ENCODE measurements at places on chromosomes 6 and 20.

DNA sequence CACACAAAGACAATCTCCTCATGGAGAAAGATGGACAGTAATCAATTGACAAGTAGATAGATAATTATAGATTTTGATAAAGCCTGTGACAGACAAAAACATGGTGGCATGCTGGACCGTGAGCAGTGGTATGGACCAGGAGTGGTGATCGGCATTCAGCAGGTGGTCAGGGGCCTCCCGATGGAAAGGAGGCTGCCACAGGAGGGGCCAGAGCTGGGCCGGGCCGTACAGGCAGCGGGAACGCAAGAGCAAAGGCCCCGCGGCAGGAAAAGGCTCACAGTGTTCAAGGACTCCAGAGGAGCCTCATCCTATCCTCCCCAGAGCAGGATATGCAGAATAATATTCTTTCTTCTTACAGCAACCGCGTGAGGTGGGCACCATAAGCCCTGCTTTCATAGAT lies 123.7 kb downstream of the EYA2 start:
- DNase-seq, result no peak

DNA sequence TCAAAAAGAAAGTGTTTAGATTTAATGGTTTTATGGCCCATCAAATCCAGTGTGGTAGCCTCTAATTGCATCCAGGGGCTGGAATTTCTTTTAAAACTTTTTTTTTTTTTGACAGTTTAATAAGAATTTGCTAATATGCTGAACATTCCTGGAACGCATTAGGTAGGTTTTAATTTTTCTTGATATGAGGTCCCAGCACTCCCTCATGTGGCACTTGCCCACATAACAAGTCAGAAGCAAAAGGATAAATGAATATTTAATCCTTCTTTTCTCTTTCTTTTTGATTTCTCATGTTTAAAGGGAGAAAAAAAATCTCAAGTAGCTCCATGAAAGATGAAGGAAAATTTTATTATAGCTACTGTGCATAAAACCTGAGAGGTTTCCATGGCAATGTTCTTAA lies 13.5 kb downstream of the HAO1 start:
- peak; percentile 26 for DNase-seq

DNA sequence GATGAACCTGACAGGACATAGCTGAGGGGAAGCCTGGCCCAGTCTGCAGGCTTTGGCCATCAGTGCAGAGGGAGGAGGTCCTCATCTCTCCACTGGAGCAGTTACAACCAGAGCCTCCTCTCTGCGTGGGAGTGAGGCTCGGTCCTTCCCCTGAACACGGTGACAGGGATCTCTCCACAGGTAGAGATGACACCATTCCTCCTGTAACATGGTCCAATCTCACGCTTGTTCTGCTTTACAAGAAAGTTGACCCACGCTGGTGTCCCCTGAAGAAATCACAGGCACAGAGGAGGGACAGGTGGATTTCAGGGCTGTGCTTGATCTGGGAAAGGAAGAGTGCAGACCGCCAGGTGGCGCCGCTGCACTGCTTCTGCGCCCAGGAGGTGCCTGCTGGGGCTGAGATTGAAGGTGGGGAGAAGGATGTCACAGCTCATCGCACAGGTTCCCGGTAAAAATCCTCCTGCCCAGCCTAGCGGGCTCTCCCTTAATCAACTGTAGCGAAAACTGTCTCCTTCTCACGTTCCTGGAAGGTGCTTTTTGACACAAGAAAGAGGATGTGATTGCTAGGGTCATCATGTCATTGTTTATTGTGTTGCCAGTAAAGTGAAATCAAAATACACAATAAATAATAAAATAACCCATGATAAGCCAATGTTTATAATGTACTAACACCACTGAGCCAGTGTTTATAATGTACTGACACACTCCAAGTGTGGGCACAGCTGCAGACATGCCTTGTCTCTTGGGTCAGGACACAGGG lies 20.4 kb downstream of the HLA-G start:
- peak; percentile 38 for DNase-seq

- no peak for DNase-seq
Measured at GRCh38 chr20:51570739-51571459, 28.4 kb upstream of the NFATC2 start.

DNA sequence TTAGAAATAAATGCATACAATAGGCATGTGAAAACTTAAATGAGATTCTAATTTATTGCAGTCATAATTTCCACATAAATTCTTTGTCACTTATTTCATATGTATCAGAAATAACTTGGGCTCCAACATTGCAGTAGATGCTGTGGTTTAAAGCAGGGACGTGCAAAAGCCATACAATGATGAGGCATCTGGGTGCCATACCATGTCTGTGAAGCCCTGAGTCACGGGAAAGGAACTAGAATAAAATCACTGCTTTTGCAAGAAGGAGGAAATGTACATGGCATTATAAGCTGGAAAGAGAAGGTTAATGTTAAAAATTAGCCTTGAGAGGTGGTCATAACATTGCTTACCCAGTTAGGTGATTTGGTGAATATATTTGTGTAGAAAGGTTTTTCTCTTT lies 180.4 kb downstream of the SASH1 start:
- DNase-seq, result peak; percentile 72

GRCh38 chr6:91697010-91697695 lies 1110.3 kb upstream of the MAP3K7 start:
- peak; percentile 4 for DNase-seq

- DNase-seq, result peak; percentile 63
Measured at GRCh38 chr6:56521454-56521853, 121.2 kb downstream of the DST start.

- DNase-seq, result no peak
Measured at GRCh38 chr6:153012856-153013255, 10.3 kb upstream of the MTRF1L start.

GRCh38 chr6:45880159-45880558 lies 135.5 kb downstream of the CLIC5 start:
- DNase-seq, result no peak

GRCh38 chr6:165186441-165187205 lies 122.8 kb downstream of the C6orf118 start:
- DNase-seq, result no peak

GRCh38 chr20:31260326-31260932 lies 3.0 kb downstream of the DEFB115 start:
- no peak for DNase-seq

DNA sequence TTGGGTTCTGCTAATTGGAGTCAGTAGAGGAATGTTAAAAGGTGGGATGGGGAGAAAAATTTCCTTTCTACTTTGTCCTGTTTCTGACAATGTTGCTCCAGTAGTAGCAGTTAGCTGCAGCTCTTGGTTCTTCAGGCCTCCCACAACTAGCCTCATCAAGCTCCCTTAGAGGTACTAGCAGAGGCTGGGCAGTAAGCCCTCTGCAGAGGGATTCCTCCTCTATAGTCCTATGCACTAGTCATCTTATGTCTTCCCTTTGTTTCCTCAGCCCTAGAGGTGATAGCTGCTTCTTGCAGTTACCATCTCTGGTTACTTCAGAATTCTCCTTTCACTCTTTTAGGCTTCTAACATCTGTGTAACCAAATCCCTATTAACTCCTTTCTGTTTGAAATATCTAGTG lies 99.8 kb downstream of the FILIP1 start:
- no peak for DNase-seq

DNA sequence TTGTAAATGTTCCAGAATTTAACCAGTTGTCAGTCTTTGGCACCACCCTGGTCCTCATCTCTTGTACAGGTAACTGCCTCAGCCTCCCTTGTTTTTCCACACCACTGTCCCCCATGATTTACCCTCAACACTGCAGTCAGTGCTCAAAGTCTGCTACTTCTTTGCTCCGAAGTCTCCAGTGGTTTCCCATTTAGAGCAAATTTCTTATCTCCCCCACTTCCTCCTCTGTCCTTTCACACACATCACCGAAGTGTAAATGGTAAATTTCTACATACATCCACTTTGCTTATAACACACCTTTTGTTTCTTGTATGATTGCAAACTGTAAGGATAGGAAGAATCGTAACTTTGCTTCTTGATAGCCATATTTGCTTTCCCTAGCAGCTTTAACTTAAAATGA lies 115.3 kb downstream of the JARID2 start:
- DNase-seq, result no peak

DNA sequence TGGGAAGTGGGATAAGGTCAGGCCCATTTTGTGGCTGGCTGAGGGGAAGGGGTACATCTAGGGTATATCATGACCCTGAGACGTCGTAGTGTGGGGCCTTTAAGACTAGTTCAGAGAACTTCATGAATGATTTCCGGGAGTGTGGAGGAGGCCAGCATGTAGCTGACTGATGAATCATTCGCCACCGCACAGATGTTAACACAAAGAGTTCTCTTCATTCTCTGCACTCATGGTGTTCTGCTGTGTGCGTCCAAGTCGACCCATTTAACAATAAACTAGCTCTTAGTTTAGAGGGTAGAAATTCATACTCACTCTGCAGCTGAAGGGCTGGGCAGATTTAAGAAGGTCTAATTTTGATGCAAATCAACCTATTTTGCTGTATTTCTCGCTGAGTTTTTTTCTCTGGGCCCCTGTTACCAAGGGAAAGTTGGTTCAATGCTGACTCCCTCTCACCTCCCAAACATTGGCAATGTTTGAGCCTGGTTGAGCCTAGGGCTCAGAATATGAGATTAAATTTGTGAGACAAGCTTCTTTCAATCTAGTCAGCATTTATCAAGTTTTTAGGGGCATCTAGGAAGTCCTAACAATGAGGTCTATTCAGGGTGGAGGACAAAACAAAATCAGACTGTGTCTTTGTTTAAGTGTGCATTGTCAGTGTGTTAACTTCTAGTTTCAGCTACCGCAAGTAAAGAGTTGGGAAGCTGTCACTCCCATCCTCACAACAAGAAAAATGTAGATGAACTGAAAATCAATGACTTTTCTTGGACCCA lies 106.8 kb upstream of the CBLN4 start:
- DNase-seq, result no peak

- peak; percentile 59 for DNase-seq
Measured at GRCh38 chr20:47263465-47264084, 92.9 kb downstream of the ZMYND8 start.

GRCh38 chr6:7073082-7073820 lies 34.5 kb upstream of the RREB1 start:
- DNase-seq, result no peak

DNA sequence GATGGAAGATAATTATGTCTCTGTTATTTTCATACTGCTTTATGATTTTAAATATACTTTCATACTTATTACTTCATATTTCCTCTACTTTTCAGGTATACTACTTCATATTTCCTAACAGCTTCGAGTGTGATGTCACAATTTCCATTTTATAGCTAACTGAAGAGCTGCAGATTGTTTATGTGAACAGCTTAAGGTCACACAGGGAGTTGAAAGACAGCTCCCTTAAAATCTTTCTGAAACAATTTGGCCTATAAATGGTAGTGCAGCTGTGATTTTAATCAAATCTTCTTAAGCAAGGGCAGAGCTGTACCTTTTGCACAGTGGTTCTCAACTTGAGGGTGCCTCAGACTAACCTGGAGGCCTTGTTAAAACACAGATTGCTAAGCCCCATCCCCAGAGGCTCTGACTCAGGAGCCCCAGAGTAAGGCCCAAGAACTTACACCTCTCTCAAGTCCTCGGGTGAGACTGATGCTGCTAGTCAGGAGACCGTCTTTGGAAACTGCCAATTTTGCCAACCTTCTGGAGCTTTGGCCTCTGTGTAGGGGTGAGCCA lies 347.0 kb upstream of the HSF2 start:
- no peak for DNase-seq

DNA sequence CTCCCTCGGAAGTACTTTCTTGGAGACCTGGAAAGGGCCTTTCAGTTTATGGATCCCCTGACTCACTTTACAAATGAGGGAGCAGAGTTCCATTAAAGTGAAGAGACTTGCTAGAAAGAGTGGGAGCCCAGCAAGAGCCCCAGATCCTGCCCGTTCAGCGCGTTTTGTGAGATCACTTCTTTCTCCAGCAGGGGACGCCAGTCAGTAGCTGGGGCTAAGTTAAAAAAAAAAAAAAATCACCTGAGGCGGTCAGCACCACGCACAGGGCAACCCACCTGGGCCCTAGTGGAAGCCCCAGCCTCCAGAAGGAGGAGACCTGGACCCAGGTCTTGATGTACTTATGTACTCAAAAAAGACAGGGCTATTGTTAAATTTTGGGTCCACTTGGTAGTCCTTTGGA lies 274.5 kb upstream of the RNF24 start:
- no peak for DNase-seq

GRCh38 chr6:422433-423054 lies 31.0 kb downstream of the IRF4 start:
- DNase-seq, result peak; percentile 79

- DNase-seq, result no peak
Measured at GRCh38 chr20:44956410-44956809, 3.8 kb downstream of the TOMM34 start.

DNA sequence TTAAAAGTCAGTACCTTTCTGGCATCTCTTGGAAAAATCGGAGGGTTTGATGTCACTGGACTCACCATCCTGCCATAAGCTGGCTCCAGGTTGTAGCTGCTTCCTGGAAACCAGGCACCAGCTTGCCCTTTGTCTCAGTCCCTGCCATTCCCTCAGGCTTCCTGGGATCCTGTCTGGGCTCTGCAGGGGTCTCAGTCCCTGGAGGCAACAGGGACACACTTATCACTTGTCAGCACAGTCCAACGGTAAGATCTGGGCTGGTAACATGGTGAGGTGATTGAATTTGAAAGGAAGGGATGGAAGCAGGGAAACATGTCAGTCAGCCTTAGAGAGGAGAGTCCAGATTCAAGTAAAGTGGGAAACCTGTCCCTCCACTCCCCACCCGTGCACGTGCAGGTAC lies 147.6 kb upstream of the ECI2 start:
- DNase-seq, result no peak

DNA sequence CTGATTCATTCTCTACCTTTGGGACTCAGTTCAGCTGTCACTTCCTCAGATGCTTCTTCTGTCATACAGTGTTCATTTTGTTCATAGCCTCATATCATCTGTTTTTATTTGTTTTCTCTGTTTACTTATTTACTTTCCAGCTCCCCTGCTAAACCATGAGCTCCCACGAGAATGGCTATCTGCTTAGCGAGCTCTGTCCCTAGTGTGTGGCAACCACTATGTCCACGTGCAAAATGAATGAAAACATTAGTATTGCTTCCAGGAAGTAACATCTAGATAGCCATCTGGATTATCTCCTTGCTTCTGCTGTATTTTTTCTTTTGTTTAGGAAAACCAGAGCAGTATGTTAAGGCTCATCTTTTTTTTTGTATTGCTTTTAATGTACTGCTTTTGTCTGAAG lies 417.0 kb upstream of the SLC35B3 start:
- no peak for DNase-seq

DNA sequence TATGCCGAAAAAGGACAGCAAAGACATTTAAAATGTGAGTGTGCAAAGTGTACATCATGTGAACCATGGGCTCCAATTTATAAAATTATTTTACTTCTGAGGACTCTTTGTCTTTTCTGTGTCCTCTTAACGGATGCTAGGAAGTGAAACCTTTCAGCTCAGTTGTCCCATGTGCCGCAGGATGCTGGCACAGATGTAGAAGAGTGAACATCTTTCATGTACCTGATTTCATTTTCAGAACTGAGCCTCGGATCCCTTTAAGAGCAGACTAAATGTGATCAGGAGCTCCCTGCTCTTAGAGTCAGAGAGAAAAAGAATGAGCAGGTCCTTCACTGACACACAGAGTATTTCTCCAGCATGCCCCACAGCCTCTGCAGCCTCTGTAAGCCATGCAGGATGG lies 27.6 kb upstream of the FUCA2 start:
- DNase-seq, result no peak

GRCh38 chr6:3856576-3856975 lies 7.4 kb downstream of the FAM50B start:
- no peak for DNase-seq
